SJCRH30 (cell line): ENCODE measurements at places on chromosomes 6 and 20. TPM values are rescaled to one million over a fixed set of nuclear protein-coding genes. Genes with fewer than 3 reads are reported as not detected.

The GRM4 gene
- total RNA-seq: 0.06 and 0.08 TPM in 2 replicates

The C6orf15 gene
- total RNA-seq: 2.3 and 3.4 TPM in 2 replicates

The NHSL1 gene
- total RNA-seq: 4.1 and 5.3 TPM in 2 replicates

The DNAH8 gene
- under 0.01 and 0.03 TPM in 2 replicates for total RNA-seq

The ZNF318 gene
- 17.2 and 17.7 TPM in 2 replicates for total RNA-seq

The HLA-DMB gene
- not detected in 2 replicates for total RNA-seq

The TNNC2 gene
- 0.73 and 0.75 TPM in 2 replicates for total RNA-seq

- DNase-seq: no peak
Measured at GRCh38 chr20:52799130-52799529, 173.0 kb upstream of the TSHZ2 start.

DNA sequence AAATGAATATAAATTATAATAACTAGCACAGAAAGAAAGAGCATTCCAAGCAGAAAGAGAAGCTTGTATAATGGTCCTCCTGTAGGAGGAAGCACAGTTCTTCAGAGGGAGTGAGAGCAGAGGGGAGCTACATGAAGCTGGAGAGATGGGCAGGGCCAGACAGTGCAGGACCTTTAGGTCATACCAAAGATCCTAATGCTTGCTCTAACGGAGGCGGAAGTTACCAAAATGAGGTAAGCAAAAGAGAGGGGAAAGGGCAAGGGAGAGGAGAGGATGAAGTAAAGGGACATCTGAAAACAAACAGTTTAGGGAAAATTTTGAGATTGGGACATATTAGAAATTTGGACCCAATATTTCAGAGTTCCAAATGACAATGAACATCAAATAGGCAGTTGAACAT, 50.2 kb downstream of the HBS1L start:
- DNase-seq: no peak
